ENCODE measurements at places on chromosomes 13 and 19. TPM values are rescaled to one million over a fixed set of nuclear protein-coding genes. Genes with fewer than 3 reads are reported as not detected.

DNA sequence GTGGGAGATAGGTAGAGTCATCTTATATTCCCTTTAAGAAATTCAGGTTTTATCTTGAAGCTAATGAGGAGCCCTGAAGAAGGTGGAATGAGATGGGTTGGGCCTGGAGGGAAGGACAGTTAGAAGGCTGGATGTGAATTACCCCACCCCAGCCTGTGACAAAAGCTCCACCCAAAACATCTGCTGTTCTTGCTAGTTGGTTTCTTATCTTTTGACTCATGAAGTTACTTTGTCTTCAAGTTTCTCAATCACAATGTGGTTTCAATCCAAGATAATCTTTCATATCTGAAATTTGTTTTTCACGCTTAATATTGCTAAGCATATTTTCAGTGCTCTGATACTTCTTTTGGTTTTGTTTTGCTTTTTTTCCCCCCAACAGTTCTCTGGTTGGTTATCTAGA is 38.3 kb upstream of the HMGB1 start:
- no peak for DNase-seq

GRCh38 chr19:16168465-16169081 is 4.8 kb downstream of the CIB3 start:
- no peak for DNase-seq

DNA sequence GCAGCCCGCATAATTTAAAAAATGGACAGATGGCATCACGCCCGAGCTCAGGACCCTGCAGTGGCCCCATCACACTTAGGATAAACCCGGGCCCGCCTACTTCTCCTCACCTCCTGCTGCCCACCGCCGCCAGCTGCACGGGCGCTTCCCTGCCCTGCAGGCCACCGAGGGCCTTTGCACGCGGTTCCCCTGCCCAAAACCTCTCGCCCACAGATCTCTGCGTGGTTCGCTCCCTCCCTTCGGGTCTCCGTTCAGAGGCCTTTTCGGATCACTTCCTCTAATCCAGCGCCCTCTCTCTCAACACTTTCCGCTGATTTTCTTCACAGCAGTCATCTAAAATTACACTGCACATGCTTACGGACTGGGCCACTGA is 1.8 kb downstream of the SHISA7 start:
- DNase-seq = no peak

- DNase-seq = no peak
Observed at GRCh38 chr19:39518975-39519374, 4.0 kb downstream of the SELENOV start.

DNA sequence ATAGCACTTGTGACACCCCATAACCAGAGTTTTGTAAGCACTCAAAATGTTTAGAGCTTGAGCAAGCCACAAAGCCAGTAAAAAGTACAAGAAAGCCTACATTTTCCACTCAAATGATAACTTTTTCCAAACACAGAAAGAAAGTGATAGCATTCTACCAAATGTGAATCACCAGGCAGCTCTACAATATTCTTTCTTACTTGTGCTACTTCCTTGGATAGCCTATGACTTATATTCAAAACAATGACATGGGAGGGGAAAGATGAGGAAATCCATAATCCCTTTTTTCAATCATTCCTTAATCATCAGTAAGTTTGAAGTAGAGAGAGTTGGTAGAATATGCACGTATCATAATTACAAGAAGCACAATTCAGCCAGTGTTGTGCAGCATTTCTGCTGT is 650.8 kb upstream of the PCDH9 start:
- no peak for DNase-seq

DNA sequence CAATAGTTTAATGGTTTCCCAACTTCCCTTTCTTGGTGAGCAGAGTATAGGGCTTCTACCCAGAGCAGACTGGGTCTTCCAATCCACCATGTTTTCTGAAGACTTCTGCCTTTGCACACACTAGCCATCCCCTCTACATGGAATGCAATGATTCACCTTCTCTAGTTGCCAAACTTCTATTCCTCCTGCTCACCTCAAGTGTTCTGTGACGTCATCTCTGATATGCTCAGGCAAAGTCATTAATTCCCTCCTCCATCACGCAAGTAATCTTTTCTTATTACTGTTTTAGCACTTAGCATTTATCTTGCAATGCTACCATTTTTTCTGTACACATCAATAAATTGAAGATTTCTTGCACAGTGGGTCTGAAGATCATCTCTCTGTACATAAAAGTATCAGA is 174.2 kb downstream of the RBM26 start:
- no peak for DNase-seq

DNA sequence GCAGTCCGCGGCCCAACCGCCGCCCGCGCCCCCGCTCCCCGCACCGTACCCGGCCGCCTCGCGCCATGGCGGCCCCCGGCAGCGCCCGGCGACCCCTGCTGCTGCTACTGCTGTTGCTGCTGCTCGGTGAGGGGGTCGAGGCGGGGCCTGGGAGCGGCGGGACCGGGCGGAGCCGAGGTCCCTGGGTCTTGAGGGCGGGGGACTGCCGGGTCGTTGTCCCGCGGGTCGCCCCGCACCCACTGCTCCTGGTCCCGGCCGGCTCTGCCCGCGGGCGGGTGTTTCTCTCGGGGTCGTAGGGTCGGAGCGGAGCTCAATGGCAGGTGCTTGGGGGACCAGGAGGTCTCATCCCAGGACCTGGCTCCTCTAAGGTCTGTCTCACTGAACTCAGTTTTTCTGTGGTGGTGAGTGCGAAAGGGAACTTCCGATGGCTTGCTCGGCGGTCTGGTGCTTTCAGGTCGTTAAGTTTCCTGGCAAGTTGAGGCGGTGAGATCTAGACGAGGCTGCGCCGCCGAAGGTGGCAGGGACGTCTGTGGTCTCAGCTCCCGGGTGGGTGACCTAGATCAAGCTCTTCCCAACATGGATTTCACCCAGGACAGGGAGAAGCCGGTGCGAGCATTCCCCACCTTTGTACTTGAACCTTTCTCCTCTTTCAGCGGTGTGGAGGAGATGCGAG is 467 bp downstream of the LAMP1 start:
- DNase-seq = no peak

DNA sequence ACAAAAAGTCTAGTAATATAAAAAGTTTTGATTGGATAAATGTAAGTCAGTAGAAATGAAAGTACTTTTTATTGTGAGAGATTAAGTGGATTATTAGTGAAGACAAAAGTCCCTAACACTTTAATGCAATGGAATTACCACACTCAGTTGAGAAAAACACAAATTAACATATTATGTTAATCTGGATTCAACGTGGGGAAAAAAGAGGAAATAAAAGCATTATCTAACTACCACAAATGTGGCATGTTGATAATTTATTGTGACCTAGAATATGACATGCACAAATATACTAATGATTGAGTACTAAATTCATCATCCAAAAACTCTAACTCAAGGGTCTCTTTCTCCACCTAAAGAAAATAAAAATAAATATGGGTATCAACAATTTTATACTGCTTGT is 41.5 kb downstream of the FOXO1 start:
- no peak for DNase-seq

- peak; percentile 90 for DNase-seq
Observed at GRCh38 chr19:10718205-10719196, 622 bp downstream of the DNM2 start.

ZNF850 gene
- total RNA-seq = 5.2 TPM

CD79A gene
- total RNA-seq = 0.97 TPM

EDNRB gene
- 45.1 TPM for total RNA-seq

LRRC25 gene
- 16.8 TPM for total RNA-seq
